Fibroblast of villous mesenchyme (primary cell): ENCODE measurements at places on chromosomes 7 and 10. TPM values are rescaled to one million over a fixed set of nuclear protein-coding genes. Genes with fewer than 3 reads are reported as not detected.

DNA sequence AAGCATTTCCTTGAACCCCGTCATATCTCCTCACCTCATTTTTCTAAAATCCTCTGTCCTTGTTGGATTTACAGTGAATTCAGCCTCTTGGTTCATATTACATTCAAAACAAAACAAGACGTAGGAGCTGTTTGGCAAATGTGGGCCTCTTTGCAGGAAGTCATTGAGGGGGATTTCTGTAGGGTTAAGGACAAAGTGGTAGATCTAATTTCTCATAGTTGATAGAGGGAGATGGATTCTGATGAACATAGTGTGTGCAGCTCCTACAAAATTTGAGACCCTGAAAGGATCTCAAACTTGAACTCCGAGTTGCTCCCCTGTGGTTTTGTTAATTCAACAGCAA is 682 bp downstream of the TBXAS1 start:
- no peak for DNase-seq

GRCh38 chr10:61942604-61943461 is 41.3 kb downstream of the ARID5B start:
- peak; percentile 73 for DNase-seq

GRCh38 chr7:125127304-125127703 is 197.7 kb upstream of the POT1 start:
- DNase-seq: no peak

- DNase-seq: no peak
Measured at GRCh38 chr10:89074120-89074519, 83.5 kb downstream of the FAS start.

DNA sequence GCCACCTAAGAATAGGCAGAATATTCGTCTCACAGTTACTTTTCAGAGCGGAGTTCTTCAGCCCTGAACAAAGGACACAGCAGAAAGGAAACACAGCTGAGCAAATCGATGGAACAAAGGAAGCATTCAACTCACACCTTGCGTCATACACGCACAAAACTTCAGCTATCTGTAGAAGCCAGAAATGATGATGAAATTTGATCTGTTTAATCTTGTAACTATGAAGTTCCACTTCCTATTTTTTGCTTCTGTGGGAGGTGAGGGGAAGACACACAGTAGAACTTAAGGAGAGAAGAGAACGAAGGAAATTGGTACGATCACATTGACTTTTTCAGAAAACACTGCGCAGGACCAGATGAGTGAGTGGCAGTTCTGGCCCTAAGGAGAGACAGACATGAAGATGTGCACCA is 26.2 kb downstream of the FAM171A1 start:
- DNase-seq: no peak

DNA sequence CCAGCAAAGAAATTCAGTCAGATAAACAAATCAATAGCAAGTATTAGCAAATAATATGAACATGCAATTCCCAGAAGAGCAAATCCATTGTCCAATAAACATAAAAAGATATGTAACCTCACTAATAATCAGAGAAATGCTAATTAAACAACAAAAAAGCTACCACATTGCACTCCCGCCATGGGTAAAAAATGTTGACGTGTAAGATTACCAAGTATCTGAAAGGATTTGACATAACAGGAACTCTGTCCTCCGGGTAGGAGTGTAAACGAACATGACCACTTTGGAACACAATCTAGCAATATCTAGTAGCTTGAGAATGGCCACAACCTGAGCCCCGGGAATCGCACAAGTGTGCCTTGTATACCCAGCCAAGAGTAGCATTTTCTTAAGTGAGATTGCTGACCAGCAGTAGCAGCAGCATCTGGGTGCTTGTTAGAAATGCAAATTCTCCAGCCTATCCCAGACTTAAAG is 31.6 kb downstream of the DYDC1 start:
- no peak for DNase-seq

Gene SSBP1
- 105 and 111 TPM in 2 replicates for total RNA-seq
